ENCODE measurements at places on chromosomes 2 and 18.

DNA sequence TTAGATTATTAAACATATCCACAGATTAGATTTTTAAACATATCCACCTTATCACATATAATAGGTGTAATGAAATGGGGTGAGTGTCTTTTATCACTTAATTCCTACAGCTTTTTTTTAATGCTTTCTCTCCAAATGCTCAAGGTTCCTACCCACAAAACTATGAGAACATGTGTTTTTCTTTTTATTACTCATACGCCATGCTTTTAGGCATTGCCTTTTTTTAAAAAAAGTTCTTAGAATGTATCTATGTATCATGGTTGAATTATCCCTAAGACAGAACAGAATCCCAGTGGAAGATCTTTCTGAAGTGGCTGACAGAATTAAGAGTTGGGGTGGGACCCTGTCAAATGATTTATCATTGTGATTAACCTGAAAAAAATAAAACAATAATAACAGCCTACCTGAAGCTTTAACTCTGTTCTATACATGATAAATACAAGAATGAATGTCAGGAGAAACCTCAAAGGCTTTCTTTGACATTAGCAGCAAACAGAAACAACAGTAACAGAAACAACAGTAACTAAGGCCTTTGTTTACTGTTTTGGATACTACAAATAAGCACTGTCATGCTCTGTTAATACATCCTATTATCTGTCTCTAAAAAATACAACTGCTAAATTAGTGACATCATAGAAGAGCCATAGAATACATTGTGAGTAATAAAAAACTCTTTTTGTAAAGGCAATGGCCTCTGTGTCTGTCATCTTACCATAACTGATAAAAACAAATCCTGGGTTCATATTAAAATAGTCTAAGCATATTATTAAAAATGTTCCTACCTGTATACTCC is 4.1 kb upstream of the ZNF397 start:
- no peak for DNase-seq

DNA sequence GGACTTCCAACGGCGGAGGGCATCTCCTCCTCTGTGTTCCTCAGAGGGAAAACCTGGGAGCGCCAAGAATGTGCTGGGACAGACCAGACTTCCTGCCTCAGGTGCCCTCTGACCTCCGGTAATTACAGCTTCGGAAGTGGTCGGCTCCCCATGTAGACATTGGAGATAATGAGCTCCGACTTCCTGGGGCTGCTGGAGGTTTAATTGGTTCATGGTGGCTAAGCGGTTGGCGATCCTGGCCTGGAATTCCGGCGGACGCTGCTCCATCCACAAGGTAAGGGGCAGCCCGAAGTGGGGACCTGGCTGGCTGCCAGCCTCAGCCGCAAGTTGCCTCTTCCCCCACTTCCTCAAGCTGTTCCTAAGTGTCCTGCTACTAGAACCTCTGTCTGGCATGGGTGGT is 83.2 kb upstream of the EPC2 start:
- DNase-seq = no peak

GRCh38 chr18:58896268-58896667 is 31.6 kb downstream of the ZNF532 start:
- DNase-seq = no peak

- DNase-seq = no peak
Observed at GRCh38 chr2:153163055-153163454, 315.5 kb downstream of the RPRM start.

DNA sequence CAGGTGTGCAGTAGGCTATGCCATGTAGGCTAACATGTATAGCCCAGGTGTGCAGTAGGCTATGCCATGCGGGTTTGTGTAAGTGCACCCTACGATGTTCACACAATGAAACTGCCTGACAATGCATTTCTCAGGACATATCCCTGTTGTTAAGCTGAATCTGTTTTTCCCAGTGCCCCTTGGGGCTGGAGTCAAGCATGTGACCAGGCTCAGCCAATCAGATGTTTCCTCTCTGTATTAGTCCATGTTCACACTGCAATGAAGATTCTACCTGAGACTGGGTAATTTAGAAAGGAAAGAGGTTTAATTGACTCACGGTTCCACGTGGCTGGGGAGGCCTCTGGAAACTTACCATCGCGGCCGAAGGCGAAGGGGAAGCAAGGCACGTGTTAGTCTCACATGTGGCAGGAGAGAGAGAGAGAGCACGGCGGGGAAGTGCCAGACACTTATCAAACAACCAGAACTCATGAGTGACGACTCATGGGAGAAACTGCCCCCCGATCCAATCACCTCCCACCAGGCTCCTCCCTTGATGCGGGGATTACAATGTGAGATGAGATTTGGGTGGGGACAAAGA is 24.2 kb downstream of the ITM2C start:
- no peak for DNase-seq

- no peak for DNase-seq
Observed at GRCh38 chr2:134628453-134628852, 90.3 kb downstream of the TMEM163 start.

DNA sequence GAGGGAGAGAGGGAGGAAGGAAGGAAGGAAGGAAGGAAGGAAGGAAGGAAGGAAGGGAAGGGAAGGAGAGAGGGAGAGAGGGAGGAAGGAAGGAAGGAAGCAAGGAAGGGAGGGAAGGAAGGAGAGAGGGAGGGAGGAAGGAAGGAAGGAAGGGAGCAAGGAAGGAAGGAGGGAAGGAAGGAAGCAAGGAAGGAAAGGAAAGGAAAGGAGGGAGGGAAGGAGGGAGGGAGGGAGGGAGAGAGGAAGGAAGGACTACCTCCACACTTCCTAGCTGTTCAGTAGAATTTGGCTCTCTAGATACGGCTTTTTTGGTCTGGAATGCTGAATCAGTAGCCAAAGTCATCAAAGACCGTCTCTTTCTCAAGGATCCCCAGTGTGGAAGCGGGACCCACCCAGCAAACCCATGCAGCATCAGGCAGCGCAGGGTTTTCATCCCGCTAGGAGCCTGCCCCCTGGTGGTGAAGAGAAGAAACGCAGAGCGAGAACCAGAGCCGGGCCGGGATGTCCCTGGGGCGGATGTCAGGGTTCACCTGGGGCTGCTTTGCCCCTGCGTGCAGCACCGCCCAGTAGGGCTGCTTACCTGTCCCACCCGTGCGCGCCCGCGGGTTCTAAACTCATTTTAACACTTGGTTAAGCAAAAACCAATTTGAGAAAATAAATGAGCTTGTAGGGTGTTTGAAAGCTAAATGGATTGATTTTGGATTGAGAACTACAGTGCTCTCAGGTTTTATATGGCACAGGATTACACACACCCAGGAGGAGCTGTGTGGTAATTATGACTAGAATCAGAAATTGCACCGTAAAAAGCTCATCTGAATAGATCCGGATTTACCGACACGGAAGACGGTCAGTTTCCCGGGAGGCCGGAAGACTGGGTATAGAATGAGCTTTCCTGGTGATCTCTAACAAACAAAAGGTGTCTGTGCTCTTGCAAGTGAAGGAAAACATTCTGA is 48.1 kb upstream of the ARL4C start:
- peak; percentile 79 for DNase-seq

DNA sequence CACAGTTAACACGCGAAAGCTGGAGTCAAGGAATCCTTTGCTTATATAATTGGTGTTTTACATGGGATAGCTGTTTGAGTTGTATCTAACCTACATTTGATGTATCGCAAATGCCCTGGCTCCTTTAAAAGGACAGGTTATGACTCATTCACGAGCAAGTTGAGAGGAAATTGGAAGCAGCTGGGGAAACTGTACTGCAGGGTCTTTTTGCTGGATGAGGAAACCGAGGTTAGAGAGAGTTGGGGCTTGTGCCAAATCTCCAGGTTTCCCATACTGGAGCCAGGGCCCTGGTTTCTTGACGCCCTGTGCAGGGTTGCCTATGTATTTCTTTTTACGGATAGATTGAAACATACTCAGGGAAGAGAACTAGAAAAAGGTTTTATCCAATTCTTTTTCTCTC is 60.0 kb upstream of the SPTBN1 start:
- DNase-seq = no peak

- DNase-seq = no peak
Observed at GRCh38 chr2:190766595-190766994, 114.0 kb upstream of the GLS start.

GRCh38 chr18:77622009-77622692 is 372.5 kb downstream of the GALR1 start:
- DNase-seq = no peak

DNA sequence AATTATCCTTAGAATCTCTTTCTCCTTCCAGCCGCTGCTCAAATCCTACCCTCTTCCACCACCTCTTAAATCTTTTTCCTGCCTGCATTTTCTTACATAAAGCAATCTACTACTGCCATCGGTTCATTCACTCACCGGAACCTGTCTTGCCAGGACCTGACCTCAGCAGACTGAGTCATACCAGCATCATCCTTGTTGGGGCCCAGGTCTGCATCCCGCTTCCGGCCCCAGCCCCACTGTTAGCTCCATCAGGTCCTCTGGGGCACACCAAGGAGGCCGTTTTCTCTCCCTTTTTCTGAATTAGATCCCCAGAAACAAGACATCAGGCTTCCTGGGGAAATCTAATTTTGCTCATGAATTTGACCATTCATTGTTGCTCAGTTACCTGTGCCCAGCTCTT is 42.7 kb upstream of the TGFA start:
- DNase-seq = no peak

GRCh38 chr2:82256983-82257632 is 1952.6 kb upstream of the LRRTM1 start:
- no peak for DNase-seq

GRCh38 chr2:108171657-108172056 is 68.1 kb upstream of the SULT1C3 start:
- DNase-seq = no peak

Measured in activated gamma-delta T cell treated with Interleukin-2 at 50 U/mL for 16 hours (primary cell).